Activated naive CD4-positive, alpha-beta T cell treated with Interleukin-2 at 50 U/mL for 16 hours (primary cell): ENCODE measurements at places on chromosomes 6 and 20.

GRCh38 chr6:138422861-138423260 is 18.8 kb downstream of the HEBP2 start:
- DNase-seq: no peak

GRCh38 chr20:17889226-17889625 is 79.4 kb downstream of the SNX5 start:
- no peak for DNase-seq

DNA sequence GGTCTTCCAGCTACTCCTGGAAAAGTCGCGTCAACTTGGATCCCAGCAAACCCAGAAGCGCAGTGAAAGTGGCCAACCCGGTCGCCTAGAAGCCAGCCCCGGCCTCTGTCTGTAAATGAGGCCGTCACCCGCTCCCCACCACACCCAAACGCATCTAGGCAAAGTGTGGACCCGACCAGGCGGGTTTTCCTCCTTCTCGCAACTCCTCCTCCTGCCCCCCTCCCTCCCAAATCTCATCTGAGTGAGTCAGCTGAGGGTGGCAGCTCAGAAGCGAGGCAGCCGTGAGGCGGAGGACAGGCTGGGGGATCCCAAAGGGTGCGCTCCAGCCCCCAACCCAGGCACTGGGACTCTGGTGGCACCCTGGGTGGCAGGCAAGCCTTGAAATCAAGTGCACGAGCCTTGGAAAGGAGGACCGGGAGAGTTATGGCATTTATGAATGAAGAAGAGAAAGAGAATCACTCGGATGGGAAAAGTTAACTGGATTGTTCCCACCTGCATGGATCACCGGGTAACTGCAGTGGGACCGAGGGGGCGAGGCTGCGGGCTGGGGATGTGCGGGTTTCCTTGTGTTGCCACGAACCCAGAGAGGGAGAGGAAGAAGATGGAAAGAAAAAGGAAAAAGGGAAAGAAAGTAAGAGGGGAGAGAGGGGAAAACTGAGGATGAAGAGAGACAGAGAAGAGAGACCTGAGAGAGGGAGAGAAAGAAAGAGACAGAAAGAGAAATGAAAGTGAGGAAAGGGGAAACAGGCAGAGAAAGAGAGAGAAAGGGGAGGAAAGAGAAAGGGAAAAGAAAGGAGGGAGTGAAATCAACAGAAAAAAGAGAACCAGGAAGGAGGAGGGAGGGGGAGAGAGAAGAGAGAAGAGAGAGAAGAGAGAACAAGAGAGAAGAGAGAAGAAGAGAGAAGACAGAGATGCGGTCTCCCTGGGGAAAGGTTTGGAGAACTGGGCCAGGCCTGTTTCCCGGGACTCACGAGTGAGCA is at the start of gene APCDD1L:
APCDD1L (minus strand) TSS at position 167 of the 980 bp plus-strand sequence. CDS start 692 bp downstream, outside the sequence.
- no peak for DNase-seq

- no peak for DNase-seq
Measured at GRCh38 chr20:34312024-34312460, 8.9 kb upstream of the AHCY start.

DNA sequence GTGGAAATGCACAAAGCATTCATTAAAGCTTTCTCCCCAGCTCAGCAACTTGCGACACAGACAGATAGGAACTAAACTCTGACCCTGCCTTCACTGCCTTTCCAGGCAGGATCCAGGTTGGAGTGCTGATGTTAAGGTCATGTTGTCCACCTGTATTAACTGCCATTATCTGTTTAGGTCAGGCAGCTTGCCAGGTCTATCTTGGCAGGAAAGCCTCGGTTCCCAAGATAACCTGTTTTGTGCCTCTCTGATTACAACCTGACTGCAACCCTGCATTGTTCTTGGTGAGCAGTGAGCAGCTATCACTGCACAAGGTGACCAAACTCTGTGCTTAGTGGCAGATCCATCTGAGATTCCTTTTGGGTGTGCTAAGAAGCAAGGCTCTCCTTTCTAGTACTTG is 23.2 kb upstream of the ELOVL2 start:
- no peak for DNase-seq

- peak; percentile 49 for DNase-seq
Measured at GRCh38 chr20:62776692-62777527, 19.4 kb upstream of the MRGBP start.

- no peak for DNase-seq
Measured at GRCh38 chr6:84773133-84773430, 8.7 kb upstream of the TBX18 start.

DNA sequence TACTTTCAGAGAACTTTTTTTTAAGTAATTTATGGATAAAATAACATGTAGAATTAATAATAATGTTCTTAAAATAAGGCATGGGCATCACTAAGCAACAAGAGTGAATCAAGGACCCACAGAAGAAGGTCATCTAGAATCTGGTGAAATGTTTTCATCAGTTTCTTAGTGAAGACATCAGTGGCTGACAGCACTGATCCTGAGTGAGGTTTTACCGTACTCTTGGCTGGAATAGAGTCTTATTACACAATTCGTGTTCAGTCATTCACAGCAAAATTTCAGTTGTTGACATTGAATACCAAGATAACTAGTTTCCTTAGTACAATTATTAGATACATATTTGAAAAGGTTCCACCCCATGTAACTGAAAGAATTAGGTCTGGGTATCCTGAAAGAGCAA is 140.4 kb downstream of the C6orf58 start:
- no peak for DNase-seq

DNA sequence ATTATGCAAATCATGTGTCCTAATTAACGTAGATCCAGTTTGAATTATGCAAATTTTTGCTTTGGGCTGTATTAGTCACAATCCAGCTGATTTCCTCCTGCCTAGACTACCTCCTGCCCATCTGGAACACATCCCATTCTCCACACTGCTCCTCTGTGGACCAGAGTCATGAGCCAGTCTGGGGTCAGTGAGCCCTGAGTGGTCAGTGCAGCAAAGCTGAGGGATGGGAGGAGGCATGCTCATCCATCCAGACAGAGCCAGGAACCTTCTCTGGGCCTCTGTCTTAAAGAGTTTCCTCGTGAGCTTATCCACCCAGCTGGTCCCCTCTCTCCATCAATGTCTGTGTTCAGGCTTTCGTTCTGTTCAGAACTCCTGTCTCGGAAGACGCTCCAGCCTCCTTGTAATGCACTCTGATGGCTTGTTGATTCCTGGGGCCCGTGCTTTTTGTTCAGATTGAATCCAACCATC is 747.8 kb downstream of the PTPRT start:
- no peak for DNase-seq

DNA sequence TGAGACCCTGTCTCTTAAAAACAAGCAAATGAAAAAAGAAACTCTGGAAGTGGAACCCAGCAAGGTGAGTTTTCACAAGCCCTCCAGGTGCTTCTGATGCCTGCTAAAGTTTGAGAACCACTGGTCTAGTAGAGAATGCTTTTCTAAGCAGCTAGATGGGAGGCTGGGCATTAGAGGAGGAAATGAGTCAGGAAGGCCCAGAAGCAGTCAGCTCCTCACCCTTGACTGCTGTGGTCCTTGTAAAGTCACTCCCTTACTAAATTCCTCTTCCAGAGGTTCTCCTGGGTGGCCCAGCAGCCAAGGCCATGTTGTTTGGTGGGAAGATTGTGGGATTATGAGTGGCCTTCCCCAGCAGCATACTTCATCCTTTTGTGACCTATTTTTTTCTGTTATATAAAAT is 52.0 kb upstream of the FYN start:
- DNase-seq: no peak

DNA sequence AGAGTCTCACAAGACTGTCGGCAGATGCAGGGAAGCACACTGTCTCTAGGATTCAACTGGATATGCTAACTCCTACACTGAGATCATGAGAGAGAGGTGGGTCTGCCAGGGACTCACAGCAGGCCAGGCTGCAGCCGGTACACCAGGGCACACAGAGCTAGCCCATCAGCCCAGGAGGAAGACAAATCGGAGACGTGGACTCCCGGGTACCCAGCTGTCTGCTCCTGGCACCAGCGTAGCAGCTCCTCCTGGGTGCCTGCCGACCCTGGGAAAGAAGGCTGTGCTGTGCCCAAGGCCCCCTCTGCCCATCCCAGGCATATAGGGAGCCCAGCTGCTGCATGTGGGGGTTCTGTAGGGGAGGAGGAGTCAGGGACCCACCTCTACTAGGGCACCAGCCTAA is 7.0 kb downstream of the MICAL1 start:
- no peak for DNase-seq

DNA sequence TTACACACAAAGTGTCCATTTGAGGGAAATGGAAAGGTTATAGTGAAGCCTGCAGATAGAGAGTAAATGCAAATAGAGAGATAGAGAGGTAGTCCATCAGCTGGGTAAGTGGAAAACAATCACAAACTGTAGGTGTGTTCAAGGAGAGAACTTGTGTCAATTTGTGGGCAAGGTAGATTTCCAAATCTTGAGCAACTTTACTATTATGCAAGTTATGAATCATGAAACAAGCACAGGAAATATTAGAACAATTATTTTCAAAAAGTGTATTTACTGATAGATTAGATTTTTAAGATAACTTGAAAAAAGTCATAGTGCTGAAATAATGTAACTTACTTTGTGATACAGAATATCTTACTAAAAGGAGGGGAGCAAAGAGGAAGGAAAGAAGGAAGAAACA is 792.9 kb downstream of the EYS start:
- DNase-seq: no peak

DNA sequence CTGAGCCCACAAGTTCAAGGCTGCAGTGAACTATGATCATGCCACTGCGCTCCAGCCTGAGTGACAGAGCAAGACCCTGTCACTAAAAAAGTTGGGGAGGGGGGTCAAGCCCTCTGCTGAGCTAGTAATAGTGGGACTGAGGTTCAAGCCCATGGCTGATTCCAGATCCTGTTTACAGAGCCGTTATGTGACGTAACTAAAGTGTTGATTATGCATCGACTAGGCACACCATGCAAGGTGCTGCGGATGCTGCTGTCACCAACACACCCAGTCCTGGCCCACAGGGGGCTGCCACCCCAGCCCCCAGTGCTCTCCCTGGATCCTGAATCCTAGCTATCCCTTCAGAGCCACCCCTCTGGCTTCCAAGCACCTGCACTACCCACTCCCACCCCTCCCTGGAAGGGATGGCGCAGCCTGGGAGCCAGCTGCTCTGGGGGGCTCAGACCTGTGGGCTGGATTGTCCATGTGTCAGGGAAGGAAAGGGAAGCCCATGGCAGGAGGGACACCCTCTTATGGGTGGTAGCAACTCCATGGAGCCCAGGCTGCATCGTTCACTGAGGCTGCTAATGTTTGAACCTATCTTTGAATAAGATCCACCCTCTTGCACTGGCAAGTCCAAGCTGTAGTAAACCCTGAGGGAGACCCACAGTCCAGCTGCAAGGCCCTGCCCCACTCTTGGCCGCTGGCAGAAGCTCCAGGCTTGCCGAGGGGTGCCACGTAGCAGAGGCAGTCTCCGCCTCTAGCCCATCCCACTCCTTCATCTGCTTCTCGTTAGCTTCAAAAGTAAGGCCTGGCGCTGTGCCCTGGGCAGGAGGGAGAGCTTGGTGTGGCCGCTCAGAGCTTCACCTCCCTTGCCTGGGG is 95.0 kb downstream of the SNX5 start:
- DNase-seq: no peak

GRCh38 chr20:58494923-58495622 is 20.1 kb downstream of the APCDD1L start:
- DNase-seq: no peak

DNA sequence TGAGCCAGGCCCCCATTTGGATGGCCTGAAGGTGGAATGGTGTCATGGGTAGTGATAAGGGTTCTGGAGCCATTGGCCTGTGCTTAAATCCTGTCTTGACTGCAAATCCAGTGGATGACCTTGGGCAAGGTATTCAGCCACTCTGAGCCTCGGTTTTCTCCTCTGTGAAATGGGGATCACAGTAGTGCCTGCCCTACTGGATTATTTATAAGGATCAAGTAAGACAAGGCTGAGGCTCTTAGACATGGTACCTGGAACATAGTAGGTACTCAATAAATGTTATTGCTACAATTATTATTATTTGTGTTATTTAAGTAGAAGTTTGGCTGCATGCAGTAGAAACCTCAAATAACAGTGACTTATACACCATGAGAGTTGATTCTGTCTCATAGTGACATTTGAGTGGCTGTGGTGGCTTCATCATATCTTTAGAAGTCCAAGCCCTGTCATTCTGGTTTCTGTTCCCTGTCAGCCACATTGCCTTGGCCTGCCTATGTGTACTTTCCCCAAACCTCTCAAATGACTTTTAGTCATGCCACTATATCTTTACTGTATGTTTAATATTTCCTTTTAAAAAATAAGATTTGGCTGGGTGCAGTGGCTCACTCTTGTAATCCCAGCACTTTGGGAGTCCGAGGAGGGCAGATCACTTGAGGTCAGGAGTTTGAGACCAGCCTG is 37.6 kb upstream of the CHMP4B start:
- no peak for DNase-seq

- no peak for DNase-seq
Measured at GRCh38 chr6:78397499-78397898, 469.9 kb upstream of the IRAK1BP1 start.

DNA sequence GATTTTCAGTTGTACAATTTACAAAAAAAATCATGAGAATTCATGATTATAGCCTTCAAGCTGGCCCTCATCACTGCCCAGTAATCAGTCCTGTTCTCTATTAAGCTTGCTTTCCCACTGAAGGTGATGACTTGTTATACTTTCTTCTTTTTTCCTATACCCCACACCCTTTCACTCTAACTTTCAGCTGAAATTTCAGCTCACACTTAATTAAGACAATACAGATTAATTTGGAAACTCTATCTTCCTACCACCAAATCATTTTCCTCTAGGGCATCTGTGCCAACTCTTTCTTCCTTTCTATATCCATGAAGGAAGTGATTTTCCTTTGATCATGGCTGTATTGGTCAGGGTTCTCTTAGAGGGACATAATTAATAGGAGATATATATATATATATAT is 449.9 kb downstream of the CD109 start:
- no peak for DNase-seq

- no peak for DNase-seq
Measured at GRCh38 chr6:169791721-169792131, 40.3 kb downstream of the ERMARD start.

DNA sequence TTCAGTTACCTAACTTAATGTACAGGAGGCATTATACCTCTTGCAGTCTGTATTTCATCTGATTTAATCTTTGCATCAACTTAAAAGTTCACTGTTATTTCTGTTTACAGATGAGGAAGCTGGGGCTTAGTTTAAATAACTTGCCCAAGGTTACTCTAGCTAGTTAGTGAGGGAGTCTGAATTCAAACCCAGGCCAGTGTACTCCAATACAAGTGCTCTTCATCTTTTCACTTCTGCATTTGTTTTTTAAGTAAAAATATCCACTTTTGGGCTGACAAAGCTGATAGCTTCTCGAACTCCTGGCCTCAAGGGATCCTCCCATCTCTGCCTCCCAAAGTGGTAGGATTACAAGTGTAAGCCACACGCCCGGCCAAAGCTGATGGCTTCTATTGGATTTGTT is 23.6 kb downstream of the RREB1 start:
- no peak for DNase-seq

DNA sequence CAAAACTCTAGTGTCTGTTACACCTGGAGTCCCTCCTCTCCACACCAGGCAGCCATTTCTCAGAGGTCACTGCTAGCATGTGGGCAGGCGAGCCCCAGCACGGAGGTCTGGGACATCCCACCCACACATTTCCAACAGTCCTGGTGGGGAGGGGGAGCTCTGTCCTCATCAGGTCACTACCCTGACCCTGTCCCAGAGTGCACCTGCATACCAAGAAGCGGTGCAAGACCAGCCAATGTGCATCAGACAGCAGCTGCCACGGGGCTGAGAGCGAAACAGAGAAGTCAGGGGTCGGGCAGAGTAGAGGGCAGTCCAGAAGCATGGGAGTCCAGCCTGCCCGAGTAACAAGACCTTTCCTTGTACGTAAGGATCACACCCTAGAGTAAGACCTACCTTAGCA is 71.1 kb downstream of the TAF4 start:
- no peak for DNase-seq
